ENCODE measurements at places on chromosomes 11 and 22.
A peak's percentile ranks its signal among the peaks of the same experiment; 100 is the strongest.

DNA sequence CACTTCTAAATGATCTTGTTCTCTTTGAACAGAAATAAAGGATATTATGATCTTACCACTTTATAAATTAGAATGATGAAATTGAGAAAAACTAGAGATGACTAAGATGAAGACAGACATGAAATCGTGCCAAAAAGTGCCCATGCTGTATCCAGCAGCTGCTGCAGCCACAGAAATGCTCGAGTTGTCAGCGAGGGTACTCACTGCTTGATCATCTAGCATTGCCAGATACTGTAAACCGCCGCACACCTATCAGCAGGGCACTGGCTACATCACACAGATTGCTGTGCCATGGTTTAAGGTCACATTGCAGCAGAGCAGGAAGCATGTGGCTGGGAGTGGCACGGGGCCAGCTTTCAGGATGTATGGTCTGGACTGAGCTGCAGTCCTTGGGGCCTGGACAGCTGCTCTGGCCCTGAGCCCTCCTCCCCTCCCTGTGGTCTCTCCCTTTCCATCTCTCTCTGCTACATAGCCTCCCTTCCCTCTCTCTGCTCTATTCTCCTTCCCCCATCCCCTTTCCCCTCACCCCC, 51.0 kb upstream of the SEPTIN5 start:
- DNase-seq: peak; percentile 34

DNA sequence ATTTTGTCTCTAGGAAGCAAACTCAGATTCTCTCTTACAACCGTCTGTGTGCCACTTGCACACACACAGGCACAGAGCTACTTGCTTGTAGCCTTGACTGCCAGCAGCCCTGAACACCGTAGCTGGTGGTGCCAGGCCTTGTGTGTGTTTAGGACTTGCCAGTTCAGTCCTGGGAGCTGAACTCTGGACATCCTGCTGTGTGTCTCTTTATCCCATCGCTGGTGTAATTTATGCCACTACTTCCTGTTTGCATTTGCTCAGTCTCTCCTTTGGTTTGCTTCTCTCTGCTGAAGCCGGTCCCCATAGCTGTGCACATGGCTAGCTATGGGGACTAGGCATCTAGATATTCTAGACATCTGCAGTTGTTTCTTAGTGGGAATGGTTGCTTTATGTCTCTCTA, 24.0 kb downstream of the MARK2 start:
- no peak for DNase-seq

DNA sequence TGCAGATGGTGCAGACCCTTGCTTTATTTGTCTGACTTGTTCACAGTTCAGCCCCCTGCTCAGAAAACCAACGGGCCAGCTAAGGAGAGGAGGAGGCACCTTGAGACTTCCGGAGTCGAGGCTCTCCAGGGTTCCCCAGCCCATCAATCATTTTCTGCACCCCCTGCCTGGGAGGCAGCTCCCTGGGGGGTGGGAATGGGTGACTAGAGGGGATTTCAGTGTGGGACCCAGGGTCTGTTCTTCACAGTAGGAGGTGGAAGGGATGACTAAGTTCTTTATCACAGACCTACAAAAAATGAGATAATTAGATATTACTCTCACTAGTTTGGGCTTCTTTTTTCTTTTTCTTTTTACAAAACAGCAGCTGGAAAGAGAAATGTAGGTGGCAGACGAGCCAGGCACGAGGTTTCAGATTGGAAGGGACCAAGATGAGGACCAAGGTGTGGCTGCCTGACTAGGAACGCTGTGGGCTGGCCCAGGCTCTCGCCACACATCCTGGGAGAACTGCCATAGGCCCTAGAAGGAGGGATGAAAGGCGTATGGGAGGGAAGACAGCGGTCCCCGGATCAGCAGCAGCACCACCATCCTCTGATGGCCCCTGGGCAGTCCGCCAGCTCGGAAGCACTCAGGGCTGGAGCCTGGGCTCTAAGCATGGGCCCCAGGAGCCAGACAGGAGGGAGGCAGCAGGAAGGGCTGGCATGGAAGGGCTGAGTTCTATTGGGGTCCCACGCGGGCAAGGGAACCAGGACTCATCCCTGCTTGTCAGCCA, 14.2 kb downstream of the TXN2 start:
- DNase-seq: peak; percentile 57

GRCh38 chr22:20436768-20437612, 635 bp downstream of the SCARF2 start:
- peak; percentile 54 for DNase-seq

GRCh38 chr11:8253566-8253965, 10.1 kb downstream of the LMO1 start:
- no peak for DNase-seq

DNA sequence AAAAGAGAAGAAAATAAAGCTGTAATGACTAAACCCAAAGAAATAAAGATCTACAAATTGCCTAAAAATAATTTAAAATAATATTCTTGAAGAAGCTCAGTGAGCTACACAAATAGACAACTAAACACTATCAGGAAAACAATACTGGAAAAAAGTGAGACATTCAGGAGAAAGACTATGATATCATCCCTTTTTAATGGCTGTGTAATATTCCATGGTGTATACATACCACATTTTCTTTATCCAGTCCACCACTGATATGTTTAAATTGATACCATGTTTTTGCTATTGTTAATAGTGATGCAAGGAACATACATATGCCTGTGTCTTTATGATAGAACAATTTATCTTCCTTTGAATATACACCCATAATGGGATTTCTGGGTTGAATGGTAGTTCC, 13.1 kb upstream of the OR6T1 start:
- DNase-seq: no peak

DNA sequence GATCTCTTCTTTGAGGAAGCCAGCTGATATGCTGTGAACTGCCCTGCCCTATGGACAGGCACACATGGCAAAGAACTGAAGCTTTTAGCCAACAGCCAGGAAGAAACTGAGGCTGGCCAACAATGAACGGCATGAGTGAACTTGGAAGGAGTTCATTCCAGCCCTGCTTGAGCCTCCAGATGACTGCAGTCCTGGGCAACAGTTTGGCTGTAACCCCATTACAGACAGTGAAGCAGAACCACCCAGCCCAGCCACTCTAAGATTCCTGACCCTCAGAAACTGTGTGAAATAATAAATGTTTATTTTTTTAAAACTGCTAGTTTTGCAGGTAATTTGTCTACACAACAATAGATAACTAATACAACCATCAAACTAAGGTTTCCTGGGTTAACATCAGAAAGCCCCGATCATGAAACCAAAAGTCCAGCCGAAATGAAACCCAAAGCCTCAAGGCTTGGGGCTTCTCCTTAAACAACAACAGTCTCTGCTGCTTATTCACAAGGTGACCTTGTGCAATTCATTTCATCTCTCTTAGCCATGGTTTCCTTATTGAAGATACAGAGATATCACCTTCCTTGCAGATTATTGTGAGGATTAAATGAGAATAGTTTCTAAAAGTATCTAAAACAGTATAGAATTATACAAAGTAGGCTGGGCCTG, 31.4 kb downstream of the PAK1 start:
- no peak for DNase-seq

DNA sequence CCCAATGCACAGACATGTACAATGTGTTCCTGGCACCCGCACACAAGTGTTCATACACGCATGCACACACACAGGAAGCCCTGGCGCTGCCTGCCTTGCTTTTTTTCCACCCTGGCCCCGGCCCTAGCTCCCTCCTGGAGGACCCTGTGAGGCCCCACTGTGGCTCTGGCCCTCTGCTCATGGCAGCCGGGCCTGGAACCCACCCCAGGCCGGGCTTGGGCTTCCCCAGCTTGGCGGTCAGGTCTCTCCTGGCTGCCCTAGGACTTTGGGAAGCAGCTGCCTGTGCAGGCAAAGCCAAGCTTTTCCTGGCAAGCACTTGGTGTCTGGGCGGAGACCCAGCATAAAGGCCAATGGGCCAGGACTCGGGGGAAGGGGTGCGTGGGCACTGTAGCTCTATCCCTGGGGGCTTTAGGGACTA, 30.5 kb downstream of the CD82 start:
- DNase-seq: peak; percentile 46

- DNase-seq: no peak
Observed at GRCh38 chr22:21022955-21023614, 8.1 kb downstream of the P2RX6 start.

DNA sequence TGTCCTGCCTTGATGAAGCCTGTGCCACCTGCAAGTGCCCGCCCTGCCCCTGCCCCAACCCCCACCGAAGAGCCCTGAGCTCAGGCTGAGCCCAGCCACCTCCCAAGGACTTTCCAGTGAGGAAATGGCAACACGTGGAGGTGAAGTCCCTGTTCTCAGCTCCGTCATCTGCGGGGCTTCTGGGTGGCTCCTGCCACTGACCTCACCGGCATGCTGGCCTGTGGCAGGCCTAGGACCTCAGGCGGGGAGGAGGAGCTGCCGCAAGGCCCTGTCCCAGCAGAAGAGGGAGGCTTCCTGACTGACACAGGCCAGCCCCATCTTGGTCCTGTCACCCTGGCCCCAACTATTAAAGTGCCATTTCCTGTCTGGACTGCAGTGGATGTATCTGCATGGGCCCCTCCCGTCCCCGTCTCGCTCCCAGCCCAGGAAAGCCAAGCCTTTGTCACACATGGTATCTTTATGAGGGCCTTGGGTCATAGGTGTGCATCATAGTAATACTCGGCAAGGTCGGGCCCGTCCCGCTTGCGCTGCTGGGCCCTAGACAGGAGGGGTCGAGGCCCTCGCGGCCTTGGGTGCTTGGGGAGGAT, 882 bp downstream of the FREY1 start:
- DNase-seq: no peak

GRCh38 chr22:38727530-38728451, 22.0 kb downstream of the GTPBP1 start:
- DNase-seq: no peak

- peak; percentile 56 for DNase-seq
Observed at GRCh38 chr11:16935518-16936302, 78.5 kb downstream of the PLEKHA7 start.

- DNase-seq: no peak
Observed at GRCh38 chr11:11844272-11844671, 2.5 kb downstream of the USP47 start.

DNA sequence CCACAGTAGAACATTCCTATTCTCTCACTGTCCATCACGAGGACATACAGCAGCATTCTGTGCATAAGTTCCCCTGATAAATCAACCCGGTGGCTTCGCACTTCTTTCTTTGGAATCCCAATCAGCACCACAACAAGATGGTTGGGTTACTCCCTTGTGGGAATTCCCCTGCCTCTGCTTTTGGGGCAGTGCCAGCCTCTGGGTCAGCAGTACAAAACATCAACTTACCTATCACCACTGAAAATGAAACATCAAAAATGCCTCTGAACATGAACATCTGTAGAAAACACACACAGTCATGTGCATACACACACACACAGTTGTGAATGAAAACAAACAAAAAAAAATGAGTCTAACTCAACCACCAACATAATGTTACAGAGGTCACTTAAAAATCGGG, 79.3 kb downstream of the KCNA4 start:
- no peak for DNase-seq

DNA sequence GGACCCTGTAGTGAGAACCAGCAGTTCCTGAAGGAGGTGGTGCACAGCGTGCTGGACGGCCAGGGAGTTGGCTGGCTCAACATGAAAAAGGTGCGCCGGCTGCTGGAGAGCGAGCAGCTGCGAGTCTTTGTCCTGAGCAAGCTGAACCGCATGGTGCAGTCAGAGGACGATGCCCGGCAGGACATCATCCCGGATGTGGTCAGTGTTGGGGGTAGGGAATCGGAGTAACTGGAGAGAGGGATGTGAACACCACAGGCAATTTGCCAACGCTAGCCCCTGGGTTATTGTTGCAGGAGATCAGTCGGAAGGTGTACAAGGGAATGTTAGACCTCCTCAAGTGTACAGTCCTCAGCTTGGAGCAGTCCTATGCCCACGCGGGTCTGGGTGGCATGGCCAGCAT, 19.9 kb downstream of the MADD start:
- DNase-seq: no peak

GRCh38 chr11:72150882-72151281, 15.4 kb downstream of the FOLR3 start:
- no peak for DNase-seq

- no peak for DNase-seq
Observed at GRCh38 chr11:43366677-43367076, 8.0 kb downstream of the TTC17 start.

DNA sequence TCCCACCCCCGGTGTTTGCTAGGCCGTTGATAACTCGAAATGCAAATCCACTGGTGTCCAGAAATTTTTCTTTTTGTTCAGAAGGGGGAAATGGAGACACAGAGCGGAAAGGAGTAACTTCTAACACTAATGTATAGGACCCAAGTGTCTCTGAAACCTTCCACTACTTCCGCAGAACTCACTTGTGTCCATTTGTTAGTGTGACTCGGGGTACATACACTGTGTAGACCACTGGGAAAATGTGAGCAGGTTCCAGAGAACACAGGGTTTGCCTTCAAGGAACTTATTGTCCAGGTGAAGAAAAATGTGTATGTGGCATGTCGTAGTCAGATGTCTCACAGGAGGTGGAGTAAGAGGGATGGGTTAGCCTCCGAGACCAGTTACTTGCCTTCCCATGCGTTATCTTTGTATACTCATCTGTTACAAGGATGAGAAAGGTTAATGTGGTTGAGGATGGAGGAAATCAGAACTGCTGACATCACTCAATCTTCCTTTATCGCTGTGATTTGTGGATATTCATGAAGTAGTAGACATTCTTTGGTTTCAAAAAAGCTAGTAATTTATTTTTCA, 857 bp downstream of the ARCN1 start:
- no peak for DNase-seq

DNA sequence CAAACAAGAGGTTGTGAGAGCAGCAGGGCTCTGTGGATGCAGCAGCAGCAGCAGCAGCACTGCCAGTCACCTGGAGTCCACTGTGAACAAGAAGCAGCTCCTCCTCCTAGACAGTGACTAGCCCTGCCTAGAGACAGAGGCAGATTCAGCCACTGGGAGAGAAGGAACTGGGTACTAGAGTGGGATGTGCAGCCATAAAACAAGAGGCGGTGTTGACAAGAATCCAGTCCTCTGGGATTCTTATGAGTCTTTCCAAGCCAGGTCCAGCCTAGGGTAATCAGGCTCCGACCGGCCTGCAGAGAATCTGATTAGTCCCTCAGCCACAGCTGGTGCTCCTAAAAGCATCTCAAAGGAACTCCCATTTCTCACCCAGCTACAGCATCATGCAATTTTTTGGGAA, 83.9 kb upstream of the USP47 start:
- DNase-seq: no peak

DNA sequence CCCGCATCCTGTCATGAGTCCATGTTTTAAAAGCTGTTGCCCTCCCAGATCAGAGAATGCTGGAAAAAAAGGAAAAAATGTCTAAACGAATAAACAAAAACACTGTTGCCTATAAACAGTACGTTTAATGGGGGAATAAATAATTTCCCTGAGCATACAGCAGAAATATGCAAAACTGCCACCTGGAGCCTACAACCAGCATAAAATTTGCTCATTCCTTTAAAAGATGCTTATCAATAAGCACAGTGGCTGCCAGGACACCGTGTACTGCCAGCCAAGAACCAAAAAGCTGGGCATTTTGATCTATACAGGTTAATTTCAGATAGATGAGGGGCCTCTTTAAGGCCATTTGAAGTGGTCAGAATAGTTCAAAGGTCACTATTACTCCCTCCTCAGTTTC, 5.7 kb upstream of the CPT1A start:
- DNase-seq: no peak

- no peak for DNase-seq
Observed at GRCh38 chr22:26974914-26975803, 317.8 kb downstream of the MIAT start.

GRCh38 chr22:49517211-49517610, 310.5 kb downstream of the BRD1 start:
- DNase-seq: no peak

Measured in cardiac muscle cell (in vitro differentiated cells and primary cell).